ENCODE measurements at places on chromosomes 5 and 9.

DNA sequence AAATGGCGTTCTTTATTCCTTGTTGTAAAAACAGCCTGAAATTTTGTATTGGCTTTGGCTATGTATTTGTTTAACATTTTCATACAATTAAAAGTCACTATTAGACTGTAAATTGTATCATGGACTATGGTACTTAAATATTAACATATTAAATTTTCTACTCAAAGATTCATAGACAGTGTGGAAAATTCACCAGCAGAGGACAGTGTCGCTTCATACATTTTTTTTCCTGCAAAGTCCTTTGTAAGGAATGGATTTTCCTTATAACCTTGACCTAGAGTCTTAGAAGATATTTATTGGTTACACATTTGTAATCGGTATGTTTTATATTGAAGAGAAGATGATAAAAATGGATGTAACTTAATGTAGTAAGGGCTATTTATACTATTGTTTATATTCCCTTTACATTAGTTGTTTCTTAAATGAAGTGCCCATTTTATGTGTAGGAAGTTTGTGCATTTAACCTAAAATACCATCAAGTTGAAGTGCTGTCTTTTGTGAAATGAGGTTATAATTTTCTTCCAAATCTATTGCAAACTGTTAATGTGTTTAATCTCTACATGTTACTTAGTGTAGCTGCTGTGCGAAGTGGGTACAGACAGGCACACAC is 150.1 kb downstream of the KDM4C start:
- no peak for DNase-seq

GRCh38 chr5:1028481-1029281 is 20.1 kb downstream of the NKD2 start:
- DNase-seq = no peak

DNA sequence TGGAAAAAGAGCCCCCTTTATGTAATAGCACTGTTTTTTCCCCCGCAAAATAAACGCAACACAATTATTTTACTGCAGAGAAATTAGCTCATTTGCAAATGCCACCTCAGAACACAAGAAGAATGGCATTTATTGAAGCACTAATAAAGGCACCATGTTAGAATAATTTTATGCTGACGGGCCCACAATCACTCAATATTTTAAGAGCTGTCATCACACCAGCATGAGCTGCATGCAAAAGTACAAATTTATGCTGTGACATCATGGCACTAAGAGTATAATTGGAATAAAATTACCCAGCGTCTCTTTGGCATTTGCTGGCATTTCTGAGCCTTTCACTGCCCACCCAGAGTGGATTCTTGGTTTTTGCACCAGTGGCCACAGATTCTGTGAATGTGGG is 364.6 kb downstream of the TLE4 start:
- no peak for DNase-seq

GRCh38 chr5:134127988-134128647 is 13.6 kb downstream of the TCF7 start:
- DNase-seq = no peak

DNA sequence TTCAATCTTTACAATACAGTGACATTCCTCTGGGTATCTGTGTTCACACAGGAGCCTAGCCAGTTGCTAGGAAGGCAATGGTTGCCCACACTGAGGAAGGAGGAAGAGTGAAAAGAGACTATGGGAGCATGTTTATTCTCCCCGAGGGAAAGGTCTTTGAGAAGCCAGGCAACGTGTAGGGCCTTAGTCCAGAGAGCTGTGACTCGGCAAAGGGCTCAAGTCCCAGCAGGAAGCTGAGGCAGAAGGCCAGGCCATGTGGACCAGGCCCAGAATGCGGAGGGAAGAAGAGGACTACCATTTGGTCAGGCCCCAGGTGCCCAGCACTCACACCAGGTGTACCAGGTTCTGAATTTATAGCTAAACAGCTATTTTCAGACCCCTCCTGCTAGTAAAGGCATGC is 136.6 kb upstream of the DMAC1 start:
- DNase-seq = no peak

DNA sequence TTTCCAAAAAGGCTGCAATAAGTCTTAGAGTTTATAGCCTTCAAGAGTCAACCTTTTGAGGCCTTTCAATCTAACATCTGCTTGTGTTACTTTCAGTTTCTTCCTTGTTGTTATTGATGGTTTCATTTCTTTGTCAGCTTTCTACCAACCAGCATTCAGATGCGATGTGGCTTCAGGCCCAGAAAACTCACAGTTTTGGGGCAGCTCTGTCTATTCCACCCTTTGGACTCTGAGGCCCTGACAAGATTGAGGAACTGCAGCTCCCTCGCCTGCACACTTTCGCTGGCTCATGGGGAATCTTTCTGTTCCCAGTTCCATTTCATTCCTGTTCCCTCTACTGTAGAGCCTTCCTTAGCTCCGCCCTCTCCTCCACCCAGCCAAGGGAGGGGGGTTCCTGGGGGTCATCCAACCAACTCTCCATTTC is 13.3 kb upstream of the WHRN start:
- DNase-seq = no peak
